ENCODE measurements at places on chromosomes 12 and 14.

GRCh38 chr12:34233618-34234017, 211.3 kb downstream of the ALG10 start:
- no peak for DNase-seq

- no peak for DNase-seq
Measured at GRCh38 chr14:55638665-55639064, 58.7 kb downstream of the KTN1 start.

GRCh38 chr14:74085047-74085637, 386 bp downstream of the LIN52 start:
- DNase-seq, result no peak

DNA sequence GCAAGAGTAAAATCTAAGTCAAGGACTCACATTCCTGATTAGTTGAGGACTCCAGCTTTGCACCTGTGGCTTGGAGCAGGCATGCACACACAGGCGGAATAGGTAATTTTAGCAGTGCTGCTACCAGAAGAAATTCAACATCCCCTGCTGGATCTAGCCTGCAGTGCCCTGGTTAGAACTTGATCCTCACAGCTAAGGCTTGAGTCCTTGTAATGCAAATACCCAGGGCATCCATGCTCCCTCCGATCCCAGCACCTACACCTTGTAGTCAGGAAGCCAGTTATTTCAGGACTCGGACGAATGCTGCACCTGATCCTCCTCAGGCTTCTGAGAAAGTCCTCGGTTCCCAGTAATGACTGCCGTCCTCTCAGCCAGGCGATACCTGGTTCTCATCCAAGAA, 309.0 kb upstream of the AMIGO2 start:
- DNase-seq, result no peak

DNA sequence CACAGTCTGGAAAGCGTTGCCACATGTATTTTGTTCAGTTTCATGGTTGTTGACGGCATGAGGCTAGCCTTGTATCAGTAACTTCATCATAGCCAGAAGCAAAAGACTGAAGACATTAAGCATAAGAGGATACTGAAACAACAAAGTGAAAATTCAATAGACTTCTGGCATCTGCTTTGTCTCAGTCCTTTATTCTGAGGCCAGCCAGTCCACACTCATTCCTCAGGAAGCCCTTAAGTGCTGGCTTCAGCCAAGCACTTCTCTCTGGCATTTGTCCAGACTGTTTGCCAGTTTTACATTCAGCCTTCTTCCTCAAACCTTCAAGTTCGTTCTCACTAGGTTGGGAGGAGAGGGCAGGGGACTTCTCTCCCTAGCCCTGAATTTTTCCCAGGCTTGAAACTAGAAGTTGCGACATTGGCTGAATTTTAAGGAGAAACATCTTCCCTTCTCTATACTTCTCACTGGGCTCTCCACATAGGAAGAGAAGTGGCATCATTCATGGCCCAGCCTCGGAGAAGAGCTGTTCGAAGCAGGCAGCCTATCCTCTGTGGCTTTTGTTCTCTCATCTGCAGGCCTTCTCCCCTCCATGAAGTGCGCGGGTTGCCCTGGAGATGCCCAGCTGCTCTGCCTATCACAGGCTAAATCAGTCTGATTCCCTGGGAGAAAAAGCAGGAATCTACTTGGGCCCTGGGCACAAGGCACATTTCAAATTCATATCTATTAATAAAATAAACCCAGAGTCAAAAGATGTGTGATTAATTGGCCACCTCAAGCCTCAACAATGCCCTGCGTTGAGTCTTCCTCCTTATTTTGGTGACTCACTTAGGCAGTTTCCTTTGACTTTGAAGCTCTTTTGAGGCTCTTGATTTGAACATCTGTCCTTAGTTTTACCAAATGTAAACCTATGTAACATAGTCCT, 130.9 kb upstream of the PLEKHA5 start:
- DNase-seq, result no peak

DNA sequence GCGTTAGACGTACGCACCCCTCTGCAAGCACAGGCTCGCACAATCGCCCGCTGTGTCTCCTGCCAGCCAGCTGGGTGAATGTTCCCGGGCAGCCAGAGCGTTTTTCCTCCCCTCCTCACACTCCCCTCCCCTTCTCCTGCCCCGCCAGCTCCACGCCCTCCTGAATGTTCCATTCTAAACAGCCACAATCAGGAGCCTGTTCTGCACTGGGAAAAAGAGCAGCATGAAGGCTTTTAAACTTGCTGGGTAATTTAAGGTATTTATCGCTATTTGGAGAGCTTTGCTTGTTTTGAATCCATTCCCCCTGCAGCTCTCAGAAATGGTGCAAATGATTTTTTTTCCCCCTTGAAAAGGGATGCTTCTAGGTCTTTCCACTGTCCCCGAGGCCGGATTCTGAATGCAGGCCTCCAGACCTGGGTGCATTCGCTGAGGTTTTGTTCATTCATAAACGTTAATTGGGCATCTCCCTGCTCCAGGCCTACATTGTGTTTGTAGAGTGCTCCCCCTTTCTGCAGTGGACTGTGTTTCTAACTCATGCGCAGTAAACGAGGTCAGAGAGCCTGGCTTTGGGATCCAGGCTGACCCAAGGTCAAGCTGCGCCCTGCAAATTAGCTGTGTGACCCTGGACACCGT, 212.5 kb downstream of the CHST11 start:
- no peak for DNase-seq
